CD4-positive, alpha-beta T cell treated with Interleukin-15 for 4 hours (primary cell): ENCODE measurements at places on chromosomes 6 and 20.

- no peak for DNase-seq
Measured at GRCh38 chr6:127162836-127163235, 44.4 kb downstream of the RSPO3 start.

DNA sequence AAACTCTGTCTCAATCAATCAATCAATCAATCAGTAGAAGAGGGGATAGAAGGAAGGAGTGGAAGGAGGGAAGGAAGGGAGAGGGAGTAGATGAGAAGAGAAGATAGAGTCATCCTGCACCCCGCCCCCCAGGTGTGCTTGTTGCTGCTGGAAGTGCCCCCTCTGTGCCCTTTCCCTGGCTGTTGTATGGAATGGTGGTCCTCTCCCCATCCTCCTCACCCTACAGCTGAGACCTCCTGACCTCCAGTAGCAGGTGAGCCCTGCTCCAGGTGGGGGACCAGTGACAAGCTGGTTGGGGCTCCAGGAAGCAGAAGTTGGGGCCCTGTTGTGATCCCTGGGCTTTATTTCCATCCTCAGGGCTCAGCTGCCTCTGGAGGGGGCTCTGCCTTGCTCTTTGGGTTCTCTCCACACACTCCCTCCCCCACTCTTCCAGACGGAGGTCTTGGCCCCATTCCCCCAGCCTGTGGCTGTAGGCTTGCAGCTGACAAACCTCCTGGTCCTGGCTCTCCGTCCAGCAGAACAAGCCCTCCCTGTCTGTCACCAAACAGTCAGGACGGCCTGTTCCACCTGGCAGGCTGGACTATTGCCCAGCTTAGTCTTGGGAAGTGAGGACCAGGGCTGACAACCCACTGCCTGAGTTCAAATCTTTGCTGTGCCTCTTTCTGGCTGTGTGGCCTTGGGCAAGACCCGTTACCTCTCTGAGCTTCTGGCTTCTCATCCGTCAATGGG, 26.0 kb upstream of the SCRT2 start:
- DNase-seq, result no peak

- no peak for DNase-seq
Measured at GRCh38 chr6:22699151-22699550, 129.8 kb downstream of the HDGFL1 start.

- no peak for DNase-seq
Measured at GRCh38 chr6:117629119-117629660, 26.9 kb upstream of the GOPC start.

DNA sequence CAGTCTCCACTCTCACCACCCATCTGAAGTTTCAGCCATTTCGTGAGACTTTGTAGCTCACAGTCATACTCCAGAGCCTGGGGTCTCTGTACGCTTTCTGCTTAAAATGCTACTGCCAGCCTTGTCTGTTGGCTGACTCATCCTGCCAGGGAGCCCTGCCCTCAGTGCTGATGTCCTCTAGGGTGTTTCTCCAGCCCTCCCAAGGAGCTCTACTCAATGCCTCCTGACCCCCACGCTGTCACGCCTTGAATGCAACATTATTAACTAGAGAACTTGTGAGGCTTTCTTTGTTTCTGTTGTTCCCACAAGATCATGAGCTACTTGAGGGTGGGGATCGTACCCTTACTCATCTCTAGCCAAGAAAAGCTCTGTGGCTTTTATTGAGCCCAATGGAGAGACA, 20.1 kb downstream of the KIF16B start:
- DNase-seq, result no peak

- DNase-seq, result no peak
Measured at GRCh38 chr6:7373739-7374138, 15.8 kb downstream of the CAGE1 start.

GRCh38 chr20:50868509-50869495, 62.4 kb downstream of the ADNP start:
- no peak for DNase-seq

GRCh38 chr6:53717566-53717965, 52.0 kb upstream of the KLHL31 start:
- DNase-seq, result no peak

- peak; percentile 64 for DNase-seq
Measured at GRCh38 chr20:63750807-63751470, 11.4 kb downstream of the SLC2A4RG start.

DNA sequence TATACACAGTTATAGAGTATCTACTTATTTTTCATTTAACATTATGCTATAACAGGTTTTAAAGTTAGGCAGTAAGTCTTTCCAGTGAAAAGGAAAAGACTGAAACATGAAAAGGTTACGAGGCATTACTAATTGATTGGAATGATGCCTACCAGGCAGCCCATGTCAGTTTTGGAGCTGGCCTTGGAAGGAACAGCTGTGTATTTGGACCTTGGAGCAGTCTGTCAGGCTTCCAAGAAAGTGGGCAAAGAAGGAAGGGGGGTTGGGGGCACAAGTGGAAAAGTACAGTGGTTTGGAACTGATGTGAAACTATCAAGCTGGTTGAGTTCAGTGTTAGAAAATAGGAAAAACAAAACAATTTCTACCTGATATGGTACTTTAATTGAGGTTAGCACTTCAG, 41.7 kb downstream of the SLC16A10 start:
- DNase-seq, result no peak

DNA sequence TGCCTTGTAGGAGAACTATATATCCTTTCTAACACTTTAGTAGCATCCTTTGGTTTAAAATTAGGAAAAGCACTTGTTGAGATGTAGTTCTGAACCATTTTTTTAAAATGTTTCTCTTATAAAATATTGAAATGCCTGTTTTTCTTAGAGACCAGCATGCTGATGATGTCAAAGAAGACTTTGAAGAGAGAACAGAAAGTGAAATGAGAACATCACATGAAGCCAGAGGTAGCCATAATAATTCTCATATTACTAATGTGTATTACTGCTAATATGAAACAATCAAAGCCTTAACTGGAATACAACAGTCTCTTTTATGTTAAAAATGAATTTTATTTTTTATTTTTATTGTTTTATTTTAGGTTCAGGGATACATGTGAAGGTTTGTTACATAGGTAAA, 102.0 kb downstream of the SAMD3 start:
- no peak for DNase-seq

GRCh38 chr6:148407372-148407771, 64.7 kb downstream of the SASH1 start:
- DNase-seq, result no peak

DNA sequence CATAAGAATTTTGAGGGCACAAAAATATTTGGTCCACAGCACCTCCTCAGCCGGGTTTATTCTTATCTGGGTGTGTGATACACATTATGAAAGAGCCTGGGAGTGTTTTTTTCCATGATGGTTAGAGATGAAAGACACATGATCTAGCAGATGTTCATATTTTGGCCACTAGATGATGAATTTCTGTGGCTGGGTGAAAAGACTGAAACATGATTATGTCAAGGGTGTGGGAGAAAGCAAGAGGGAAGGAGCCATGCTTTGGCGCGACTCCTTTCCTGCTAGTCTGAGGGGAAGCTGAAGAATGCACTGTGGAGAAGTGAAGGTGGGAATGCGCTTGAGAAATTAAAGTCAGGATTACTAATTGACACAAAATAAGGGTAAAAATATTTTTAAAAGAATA, 102.3 kb downstream of the SH3BGRL2 start:
- no peak for DNase-seq

DNA sequence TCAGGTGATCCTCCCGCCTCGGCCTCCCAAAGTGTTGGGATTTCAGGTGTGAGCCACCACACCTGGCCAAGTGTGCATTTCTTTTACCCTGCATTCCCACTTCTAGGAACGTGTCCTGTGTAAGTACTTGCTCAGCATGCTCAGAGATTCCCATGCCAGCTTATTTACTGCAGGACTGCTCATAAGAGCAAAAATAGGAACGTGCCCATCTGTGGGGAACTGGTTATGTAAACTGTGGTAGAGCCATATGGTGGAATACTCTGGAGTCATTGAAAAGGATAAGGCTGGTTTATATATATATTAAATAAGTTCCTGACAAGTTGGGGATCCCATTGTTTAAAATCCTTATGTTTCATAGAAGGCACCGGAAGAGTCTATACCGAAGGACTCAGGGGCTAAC, 38.2 kb upstream of the FANCE start:
- no peak for DNase-seq

DNA sequence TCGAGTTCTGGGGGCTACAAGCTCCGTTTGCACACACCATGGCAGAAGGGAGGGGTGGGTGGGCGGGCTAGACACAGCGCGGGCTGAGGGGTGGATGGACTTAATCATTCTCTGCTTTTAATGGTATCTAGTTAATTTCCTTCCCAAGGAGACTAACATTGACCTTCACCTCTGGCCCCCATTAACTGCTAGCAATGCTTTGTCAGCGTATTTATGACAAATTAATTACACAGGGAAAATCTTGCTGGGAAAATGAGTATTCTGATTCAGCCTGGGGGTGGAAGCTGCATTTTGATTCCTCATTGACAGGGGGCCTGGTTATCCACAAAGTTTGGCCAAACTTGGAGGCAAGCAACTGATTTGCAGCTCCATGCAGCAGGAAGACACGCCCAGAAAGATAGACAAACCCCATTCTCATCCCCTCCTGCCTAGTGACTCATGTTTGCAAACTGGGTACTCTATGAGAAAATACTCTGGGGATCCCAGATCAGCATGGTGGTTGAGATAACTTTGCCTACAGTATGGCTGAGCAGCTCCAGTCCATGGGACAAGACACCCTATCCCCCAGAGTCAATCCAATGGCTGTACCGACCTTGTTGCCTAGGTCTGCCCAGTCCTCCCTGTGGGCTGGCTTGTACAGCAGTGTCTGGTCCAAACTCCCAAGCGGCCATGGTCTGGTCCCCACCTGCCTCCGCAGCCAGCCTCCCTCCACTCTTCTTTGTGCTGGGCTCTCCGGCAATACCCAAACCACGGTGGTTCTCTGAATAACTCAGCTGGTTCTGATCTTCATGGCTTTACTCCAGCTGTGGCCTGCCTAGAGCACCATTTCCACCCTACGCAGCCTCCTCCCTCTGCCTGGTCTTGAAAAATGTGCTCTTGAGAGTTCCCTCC, 19.7 kb downstream of the ZBP1 start:
- DNase-seq, result no peak

- DNase-seq, result no peak
Measured at GRCh38 chr6:79127660-79128059, 49.6 kb upstream of the PHIP start.

GRCh38 chr6:116971959-116972358, 94.9 kb downstream of the RFX6 start:
- DNase-seq, result peak; percentile 2

GRCh38 chr6:53436526-53437303, 88.0 kb upstream of the ELOVL5 start:
- no peak for DNase-seq

GRCh38 chr6:21263531-21264287, 329.8 kb upstream of the SOX4 start:
- DNase-seq, result no peak

DNA sequence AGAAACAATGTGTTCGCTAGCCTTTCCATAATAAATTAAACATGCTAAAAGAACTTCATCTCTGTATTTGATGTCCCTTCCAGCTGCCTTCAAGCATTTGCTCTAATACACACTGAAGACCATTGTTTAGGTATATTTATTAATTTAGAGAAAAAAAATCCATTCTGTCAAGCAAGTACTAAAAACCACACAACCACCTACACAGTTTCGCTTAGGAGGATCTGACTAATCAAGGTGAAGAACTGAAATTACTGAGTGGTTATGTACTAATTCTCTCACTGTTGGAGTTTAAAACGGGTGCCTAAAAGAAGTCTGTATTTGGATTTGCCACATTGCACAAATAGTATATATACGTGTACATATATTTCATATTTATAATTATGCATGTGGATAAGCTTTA, 58.9 kb downstream of the GMDS start:
- no peak for DNase-seq

GRCh38 chr6:29649701-29650673, 6.9 kb upstream of the MOG start:
- DNase-seq, result peak; percentile 99

DNA sequence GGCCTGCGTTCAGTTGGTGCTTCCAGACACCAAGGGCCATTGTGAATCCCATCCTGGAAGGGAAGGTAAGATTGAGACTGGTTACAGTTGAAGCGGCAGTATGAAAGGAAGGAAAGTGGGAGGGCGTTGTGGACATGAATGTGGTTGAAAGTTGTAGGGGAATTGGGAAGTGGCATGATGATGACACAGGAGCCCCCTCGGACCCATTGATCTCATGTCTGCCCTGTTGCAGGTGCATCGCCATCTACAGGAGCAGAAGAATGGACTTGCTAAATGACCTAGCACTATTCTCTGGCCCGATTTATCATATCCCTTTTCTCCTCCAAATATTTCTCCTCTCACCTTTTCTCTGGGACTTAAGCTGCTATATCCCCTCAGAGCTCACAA, 5.5 kb downstream of the HLA-DQA1 start:
- DNase-seq, result no peak

DNA sequence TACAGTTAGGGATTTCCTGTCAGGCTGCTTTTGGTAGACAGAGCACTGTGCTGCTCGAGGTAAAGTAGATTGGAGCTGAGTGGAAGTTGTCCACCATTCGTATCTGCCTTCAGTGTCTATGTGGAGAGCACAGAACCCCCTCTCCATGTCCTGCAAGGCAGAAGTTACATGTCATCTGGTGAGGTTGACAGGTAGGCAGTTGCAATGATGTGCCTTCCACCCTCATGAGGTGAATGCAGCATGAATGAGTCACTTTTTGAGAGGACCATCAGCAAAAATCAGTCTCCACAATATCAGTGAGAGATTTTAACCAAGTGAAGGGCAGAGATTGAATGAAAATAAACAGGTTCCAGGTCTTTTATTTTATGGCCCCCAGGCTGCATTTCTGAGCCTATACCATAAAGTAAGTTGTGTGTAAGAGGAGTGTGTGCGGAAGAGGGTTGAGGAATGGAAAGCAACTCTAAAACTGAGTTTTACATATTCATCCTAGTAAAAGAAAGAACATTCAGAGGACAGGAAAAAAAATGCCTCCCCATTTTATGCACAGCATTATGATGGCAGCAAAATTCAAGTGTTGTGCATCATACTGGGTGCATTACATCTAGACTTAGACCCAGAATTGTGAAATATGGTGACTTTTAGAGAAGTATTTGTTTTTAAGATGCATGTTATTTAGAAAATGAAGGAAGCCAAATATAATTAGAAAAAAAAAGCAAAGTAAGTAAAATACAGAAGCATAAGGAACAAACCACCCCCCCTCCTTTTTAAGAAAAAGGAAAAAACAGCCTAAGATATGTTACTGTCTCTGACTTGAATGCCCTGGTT, 15.8 kb downstream of the TRAPPC3L start:
- no peak for DNase-seq

GRCh38 chr6:112037783-112038216, 16.1 kb upstream of the CCN6 start:
- DNase-seq, result no peak

GRCh38 chr6:37636116-37636515, 61.6 kb downstream of the MDGA1 start:
- no peak for DNase-seq

GRCh38 chr6:170444811-170445211, 108.3 kb downstream of the PSMB1 start:
- no peak for DNase-seq

- no peak for DNase-seq
Measured at GRCh38 chr6:44564906-44565524, 177.5 kb downstream of the CDC5L start.

- no peak for DNase-seq
Measured at GRCh38 chr6:170174124-170174770, 116.6 kb downstream of the DLL1 start.

GRCh38 chr6:148251891-148252290, 90.7 kb upstream of the SASH1 start:
- DNase-seq, result no peak
